ENCODE measurements at places on chromosomes 5 and 9.

- no peak for DNase-seq
Measured at GRCh38 chr5:149924486-149924885, 20.1 kb downstream of the PDE6A start.

GRCh38 chr5:139193928-139194327, 4.2 kb downstream of the SIL1 start:
- DNase-seq, result no peak

GRCh38 chr5:32585122-32585445, 273 bp upstream of the SUB1 start:
- DNase-seq, result no peak

GRCh38 chr5:127892467-127893207, 189.4 kb downstream of the CCDC192 start:
- no peak for DNase-seq

GRCh38 chr9:122039234-122039633, 53.9 kb downstream of the TTLL11 start:
- peak; percentile 35 for DNase-seq

- no peak for DNase-seq
Measured at GRCh38 chr5:115335301-115335700, 38.8 kb upstream of the CCDC112 start.

- no peak for DNase-seq
Measured at GRCh38 chr5:68200288-68200687, 15.3 kb upstream of the PIK3R1 start.

DNA sequence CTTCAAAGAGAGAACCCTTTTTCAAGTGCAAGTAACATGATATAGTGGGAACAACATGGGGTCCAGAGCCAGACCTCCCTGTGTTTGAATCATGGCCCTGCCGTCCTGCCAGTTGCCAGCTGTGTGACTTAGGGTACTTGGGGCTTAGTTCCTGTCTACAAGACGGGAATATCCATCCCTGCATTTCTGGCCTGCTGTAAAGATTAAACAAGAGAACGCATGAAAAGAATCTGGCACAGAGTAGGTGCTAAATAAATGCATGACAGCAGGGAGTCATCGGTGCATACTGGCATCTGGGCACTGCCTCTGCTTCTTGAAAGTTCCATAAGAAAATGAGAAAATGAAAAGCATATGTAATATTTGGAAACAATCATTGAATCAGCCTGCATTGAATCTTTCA, 77.8 kb upstream of the PRRC1 start:
- no peak for DNase-seq

GRCh38 chr9:22512495-22512894, 65.9 kb downstream of the DMRTA1 start:
- no peak for DNase-seq
